ENCODE measurements at places on chromosomes 5 and 9.
A peak's percentile ranks its signal among the peaks of the same experiment; 100 is the strongest.

- DNase-seq, result no peak
Observed at GRCh38 chr9:133679466-133680061, 43.4 kb downstream of the DBH start.

GRCh38 chr5:82924226-82925060 lies 152.8 kb downstream of the TMEM167A start:
- DNase-seq, result no peak

DNA sequence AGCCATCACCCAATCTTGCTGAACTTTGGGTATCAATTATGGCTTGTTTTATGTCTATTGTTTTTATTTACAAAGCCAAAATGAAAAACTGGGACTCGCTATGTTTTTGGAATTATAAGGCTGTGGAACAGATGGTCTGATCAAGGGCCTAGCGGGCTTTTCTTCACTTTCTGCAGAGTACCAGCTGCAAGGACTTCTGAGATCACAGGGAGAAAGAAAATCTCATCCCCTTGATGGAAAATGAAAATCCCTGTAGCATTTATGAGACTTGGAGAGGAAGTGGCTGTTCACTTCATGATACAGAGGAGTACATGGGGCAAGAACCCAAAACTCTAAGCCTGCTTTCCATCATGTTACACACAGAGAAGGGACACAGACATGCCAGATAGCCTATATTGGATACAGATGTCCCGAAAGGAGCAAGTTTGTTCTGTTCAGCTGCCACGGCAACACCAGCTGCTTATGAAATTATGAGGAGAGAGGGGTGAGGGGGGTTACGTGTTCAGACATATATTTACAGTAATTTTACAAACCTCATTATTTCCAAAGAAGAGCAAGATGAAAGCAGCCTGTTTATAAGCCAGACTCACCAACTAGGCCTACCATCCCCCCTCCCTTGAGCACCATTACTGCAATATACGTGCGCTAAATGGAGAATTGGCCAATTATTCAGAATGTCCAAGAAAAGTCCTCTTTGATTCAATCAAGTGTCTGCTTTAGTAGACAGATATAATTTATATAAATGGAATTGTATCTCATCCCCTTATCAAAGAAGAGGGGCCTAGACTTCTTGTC lies 220.0 kb downstream of the MARCHF11 start:
- DNase-seq, result no peak

GRCh38 chr5:34891981-34892380 lies 23.3 kb downstream of the RAD1 start:
- DNase-seq, result no peak

DNA sequence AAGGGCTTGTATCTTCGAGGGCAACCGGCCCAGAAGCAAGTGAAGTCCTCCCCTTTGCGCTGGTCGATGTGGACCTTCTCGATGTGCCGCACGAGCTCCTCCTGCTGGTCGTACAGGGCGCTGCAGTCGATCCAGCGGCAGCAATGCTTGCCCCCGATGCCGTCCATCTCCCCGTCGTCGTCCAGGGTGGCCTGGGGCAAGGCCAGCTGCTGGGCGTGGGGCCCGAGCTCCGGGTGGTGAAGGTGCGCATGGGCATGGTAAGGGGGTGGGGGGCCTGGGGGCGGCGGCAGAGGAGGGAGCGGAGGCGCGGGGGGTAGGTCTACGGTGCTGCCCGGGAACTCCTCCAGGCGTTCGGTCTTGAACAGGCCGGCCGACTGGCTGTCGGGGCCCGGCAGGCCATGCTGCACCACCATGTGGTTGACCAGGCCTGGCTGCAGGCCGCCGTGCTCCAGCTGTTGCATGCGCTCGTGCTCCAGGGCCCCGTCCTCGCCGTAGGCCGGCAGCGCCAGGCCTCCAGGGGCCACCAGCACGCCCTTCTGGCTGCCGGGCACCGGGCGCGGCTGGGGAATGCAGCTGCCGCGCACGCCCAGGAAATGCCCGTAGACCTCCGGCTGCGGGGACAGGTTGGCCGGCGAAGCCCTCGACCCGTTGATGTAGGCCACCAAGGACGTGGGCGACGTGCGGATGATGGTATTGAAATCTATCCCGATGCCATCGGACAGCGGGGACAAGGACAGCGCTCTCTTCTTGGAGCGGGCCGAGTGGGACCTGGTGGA lies 181.8 kb downstream of the GLIS3 start:
- DNase-seq, result peak; percentile 4

GRCh38 chr5:106860398-106861044 lies 810.2 kb downstream of the EFNA5 start:
- DNase-seq, result no peak

DNA sequence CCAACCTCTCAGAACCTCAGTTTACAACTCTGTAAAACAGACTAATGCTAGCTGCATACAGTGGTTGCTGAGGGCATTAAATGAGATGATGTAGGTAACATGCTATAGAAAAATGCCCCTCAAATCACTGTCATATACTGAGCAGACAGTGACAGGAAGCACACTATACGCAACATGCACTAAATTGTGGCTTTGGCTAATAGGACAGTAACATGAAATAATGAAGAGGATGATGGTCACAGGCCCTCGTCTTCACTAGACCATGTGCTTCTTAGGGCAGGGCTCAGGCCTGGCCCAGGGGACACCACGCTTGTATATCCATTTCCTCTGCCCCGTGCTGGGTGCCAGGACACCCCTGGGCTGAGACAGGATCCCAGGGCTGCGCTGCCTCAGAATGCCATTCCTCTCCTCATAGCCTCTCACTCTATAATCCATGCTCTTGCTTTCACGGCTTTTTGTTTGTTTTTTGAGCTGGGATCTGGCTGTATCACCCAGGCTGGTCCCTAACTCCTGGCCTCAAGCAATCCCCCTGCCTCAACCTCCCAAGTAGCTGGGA lies 18.9 kb downstream of the CSF1R start:
- DNase-seq, result no peak

- no peak for DNase-seq
Observed at GRCh38 chr5:35430381-35431162, 187.1 kb upstream of the SPEF2 start.

DNA sequence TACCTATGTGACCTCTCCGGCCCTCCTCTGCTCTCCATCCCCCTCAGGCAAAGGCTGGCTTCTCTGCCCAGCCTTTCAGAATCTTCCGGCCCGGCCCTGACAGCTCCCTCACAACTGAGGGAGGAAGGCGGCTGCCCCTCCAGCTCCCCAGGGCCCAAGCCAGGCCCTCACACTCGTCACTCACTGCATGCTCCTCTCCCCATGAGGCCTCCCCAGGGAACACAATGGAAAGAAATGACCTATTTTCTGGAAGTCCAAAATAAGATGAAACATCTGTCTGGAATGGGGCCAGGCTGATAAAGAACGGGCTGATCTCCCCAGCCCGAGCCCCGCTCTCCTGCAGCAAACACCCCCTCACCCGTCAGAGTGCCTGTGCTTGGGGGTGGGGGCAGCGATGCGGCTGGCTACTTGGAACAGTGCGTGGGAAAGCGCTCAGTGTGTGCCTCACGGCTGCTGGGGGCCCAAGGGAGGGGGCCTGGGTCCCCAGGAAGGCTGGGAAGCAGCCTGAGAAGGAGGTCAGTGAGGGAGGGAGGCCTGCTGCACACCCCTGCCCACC lies 11.3 kb downstream of the PDGFRB start:
- DNase-seq, result no peak

GRCh38 chr9:99868845-99869244 lies 37.6 kb upstream of the STX17 start:
- no peak for DNase-seq

DNA sequence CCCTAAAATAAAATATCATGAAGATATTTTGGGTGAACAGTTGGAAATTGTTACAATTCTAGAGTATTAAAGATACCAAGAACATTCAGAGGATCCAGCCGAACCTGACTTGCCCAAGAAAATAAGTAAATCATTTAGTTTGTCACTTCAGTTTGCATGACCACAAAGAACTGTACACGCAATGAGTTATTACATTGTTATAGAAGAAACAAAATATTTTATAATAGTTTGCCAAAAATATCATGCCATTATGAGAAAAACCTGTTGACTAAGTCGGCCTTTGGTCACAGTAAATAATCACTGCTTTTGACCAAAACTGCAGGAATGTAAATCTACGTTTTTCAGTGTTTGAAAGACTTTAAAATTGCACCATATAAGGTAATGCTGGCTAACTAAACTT lies 27.9 kb downstream of the TRIO start:
- no peak for DNase-seq

- no peak for DNase-seq
Observed at GRCh38 chr5:34550247-34550646, 105.9 kb upstream of the RAI14 start.

DNA sequence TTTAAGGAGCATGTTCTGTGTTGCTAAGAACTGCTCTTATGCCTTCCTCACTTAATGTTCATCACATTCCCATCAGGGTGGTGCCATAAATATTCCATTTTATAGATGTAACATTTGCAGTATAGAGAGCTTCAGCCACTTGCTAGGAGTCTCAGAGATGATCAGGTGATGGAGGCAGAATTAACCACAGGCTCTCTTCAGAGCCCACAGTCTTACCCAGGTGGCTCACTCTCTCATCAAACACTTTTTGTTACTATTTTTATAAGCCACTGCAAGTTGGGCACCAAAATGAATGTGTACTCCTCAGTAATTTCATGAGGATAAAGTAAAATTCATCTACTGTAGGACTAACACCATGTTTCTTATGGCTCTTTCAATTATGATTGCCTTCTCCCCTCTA lies 491.5 kb upstream of the DAP start:
- DNase-seq, result no peak

- DNase-seq, result no peak
Observed at GRCh38 chr5:132263548-132264261, 6.2 kb downstream of the PDLIM4 start.

DNA sequence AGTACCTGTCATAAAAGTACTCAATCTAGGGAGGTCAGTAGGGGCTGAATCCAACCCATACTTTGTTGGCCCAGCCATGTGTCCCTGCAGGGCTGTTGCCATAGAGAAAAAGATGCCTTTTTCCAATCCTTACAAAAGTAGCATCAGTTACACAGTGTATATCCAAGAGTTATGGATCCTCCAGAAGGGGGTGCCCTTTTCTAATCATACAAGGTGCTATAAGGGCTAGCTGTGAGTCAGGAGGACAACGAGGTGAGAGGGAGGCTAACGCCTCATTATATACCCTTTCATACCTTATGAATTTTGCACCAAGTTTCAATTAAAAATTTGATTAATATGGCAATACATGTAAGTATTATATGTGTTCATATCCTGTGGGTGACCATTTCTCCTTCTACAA lies 4.8 kb downstream of the KIAA0825 start:
- DNase-seq, result no peak

GRCh38 chr9:89036891-89037290 lies 45.6 kb downstream of the S1PR3 start:
- no peak for DNase-seq

DNA sequence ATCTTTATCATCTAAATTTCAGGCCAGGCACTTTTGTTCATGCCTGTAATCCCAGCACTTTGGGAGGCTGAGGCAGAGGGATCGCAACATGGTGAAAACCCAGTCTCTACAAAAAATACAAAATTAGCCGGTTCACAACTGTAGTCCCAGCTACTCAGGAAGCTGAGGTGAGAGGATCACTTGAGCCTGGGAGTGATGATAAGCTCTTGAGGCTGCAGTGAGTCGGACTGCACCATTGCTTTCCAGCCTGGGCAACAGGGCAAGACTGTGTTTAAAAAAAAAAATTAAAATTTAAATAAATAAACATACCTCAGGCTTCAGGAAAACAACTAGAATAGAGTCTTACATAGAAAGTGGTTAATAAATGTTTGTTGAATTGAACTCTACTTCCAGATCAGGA lies 147.4 kb downstream of the AGTPBP1 start:
- DNase-seq, result no peak

GRCh38 chr9:99628285-99628684 lies 193.4 kb upstream of the NR4A3 start:
- DNase-seq, result no peak

- DNase-seq, result no peak
Observed at GRCh38 chr5:164054461-164054860, 549.0 kb downstream of the MAT2B start.

DNA sequence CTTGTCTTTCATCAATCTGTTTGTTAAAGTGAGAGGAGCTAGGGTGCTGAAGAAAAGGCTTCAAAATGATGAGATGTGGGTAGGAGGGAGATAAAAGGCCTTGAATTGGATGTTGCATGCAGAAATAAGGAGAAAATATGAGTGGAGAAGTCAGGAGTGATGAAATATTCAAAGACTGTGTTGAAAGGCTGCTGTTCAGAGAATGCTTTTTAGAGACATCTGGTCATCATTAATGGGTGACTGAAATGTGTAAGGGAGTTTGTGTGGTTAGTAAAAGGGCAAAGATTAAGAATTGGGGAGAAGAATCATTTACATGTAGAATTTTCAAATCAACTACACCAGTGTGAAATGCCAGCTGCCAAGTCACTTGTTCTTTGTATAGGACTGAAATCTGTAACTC lies 383.9 kb downstream of the MAT2B start:
- DNase-seq, result no peak

- no peak for DNase-seq
Observed at GRCh38 chr9:80013891-80014290, 442.1 kb downstream of the TLE4 start.

- no peak for DNase-seq
Observed at GRCh38 chr5:83368319-83368718, 103.2 kb upstream of the VCAN start.

DNA sequence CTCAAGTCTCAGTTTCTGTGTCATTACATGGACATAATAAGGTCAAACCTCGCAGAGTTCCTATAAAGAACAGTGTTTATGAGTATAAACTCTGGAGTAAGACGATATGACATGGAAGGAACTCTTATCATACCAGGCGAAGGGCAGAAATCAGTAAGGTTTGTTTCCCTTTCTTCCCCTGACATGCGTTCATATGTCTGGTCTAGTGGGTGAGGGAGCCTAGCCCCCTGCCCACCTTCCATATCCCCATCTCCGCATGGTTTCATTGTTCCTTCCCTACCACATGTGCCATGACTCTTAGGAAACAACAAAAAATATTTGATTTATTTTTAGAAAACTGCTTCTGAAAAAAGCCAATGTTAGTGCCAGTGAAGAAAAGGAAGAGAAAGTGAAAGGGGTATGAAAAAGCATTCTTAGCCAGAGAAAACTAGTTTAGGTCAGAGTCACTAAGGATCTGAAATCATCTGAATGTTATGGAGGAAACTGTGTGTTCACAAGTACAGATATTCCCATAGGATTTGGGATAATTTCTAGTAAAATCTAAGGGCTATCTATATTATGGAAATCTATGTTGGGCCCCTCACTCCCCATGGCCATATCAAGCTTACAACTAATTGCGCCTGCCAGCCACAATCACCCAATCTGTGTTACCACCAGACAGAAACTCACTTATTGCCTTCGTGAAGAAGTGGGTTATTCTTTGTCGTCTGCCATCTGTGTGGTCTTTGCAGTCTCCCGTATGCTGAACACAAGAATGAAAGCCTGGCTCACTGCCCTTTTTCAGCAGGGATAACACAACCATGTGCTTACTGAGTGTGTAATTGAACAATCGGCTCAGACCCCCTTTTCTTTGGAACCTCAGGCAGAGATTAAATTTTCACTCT lies 19.9 kb upstream of the HMHB1 start:
- DNase-seq, result no peak

GRCh38 chr9:120783602-120784047 lies 9.6 kb downstream of the FBXW2 start:
- no peak for DNase-seq

GRCh38 chr9:124871156-124871561 lies 9.2 kb downstream of the ARPC5L start:
- DNase-seq, result no peak
